HAP-1 (cell line): ENCODE measurements at places on chromosomes 3 and 15.

- no peak for DNase-seq
Observed at GRCh38 chr3:4419920-4420319, 47.1 kb downstream of the SUMF1 start.

GRCh38 chr3:118863731-118864322 lies 170.8 kb downstream of the IGSF11 start:
- DNase-seq: peak; percentile 49

DNA sequence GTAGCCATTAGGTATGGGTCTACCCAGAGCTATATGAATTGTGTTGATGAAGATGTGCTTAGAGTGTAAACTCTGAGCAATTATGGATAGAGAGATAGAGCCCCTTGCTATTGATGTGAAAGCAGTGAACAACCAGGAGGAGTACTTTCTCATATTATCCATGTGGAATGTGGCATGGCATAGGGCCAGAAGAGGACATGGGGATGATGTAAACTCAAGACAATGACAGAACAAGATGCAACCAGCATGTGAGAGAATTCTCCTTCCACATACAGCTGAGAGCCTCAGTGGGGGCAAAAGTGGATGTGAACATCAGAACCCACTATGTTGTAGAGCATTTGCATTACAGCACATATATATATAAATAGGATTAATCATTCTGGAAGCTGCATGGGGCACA lies 36.4 kb upstream of the BNC1 start:
- no peak for DNase-seq

DNA sequence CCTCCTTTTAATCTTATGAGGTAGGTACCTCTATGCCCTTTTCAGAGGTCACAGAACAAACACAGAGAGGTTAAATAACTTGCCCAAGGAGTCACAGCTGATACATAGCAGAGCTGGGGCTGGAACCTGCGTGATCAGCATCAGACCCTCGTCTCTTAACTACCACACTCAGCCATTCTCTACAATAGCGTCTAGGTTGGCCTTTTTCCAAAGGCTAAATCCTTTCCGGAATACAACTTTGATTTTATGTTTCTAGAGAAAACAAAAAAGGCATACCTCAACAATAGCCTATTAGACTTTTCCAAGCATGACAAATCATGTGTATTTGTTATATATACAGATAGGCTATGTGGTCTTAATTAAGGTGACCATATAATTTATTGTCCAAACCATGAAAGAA lies 187.2 kb downstream of the RORA start:
- no peak for DNase-seq

GRCh38 chr3:147159141-147159540 lies 247.2 kb downstream of the ZIC4 start:
- no peak for DNase-seq

DNA sequence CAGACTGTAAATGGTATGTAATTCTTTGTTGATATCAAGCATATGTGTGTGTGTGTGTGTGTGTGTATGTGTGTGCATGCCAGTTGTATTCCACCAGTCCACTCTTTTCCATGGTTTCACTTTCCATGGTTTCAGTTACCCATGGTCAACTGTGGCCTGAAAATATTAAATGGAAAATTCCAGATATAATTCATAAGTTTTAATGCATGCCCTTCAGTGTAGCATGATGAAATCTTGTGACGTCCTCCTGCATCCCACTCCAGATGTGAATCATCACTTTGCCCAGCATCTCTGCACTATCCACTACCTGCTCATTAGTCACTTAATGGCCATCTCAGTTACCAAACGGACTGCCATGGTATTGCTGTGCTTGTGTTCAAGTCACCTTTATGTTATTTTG lies 215.9 kb downstream of the GBE1 start:
- DNase-seq: no peak

GRCh38 chr15:90400759-90401314 lies 12.8 kb downstream of the IQGAP1 start:
- peak; percentile 76 for DNase-seq

GRCh38 chr15:65712415-65712814 lies 79.7 kb downstream of the DENND4A start:
- DNase-seq: no peak

- DNase-seq: no peak
Observed at GRCh38 chr3:194380326-194380725, 10.8 kb upstream of the LRRC15 start.

GRCh38 chr15:72532991-72533601 lies 59.0 kb downstream of the ARIH1 start:
- peak; percentile 34 for DNase-seq

DNA sequence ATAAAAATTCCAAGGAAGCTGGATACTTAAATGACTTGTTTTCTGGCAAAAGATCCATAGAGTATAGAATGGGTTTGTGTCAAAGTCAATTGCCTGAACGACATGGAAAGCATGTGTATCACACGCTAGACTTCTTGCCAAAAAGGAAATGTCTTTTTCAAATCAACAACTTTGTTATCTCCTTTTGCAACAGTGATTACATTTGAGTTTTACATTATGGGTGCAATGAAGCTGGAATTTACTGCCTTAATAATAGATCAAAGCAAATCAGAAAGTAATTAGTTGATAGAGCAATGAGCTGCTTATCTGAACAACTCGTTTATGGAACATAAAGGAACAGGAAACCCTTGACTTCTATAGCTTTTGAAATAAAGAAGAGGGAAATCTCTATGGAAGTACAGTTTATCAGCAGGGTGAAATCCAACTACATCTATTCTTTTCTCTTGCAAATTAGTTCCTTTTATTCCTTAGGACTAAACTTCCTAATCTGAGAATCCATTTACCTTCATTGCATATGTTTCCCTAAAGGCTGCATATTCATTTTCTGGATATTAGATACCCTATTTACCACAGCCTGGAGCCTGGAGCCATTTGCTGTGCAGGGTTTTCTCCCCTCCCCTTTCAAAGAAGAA lies 415.1 kb upstream of the NECTIN3 start:
- DNase-seq: peak; percentile 79

DNA sequence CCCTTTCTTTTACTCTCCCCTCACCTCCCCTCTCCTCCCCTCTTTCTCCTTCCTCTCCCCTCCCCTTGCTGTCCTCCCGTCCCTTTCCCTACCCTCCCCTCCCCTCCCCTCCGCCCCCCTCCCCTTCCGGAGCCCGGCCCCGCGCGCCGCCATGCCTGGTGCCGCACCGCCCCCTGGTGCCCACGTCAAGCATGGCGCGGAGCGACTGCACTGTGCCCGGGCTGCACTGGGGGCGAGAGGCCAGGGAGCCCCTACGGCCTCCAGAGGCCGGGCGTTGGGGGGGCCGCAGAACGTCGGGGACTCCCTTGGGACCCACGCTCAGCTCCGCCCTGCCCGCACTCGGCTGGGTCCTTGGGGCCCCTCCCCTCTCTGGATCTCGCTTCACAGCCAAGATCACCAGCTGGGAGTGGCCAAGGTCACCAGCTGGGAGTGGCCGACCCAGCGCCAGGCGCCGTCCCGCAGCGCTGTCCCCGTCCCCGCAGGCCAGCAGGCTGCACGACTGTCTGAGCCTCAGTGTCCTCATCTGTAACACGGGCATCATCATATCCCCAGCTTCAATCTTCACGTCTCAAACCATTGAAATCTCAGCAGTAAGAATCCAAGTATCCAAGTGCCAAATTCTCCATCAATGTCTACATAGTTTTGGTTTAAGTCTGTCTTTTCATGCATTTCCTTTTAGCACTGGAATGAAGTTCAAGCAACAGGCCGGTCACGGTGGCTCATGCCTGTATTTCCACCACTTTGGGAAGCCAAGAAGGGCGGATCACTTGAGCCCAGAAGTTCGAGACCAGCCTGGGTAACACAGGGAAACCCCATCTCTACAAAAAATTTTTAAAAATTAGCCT lies 42.5 kb downstream of the TPRA1 start:
- peak; percentile 59 for DNase-seq

DNA sequence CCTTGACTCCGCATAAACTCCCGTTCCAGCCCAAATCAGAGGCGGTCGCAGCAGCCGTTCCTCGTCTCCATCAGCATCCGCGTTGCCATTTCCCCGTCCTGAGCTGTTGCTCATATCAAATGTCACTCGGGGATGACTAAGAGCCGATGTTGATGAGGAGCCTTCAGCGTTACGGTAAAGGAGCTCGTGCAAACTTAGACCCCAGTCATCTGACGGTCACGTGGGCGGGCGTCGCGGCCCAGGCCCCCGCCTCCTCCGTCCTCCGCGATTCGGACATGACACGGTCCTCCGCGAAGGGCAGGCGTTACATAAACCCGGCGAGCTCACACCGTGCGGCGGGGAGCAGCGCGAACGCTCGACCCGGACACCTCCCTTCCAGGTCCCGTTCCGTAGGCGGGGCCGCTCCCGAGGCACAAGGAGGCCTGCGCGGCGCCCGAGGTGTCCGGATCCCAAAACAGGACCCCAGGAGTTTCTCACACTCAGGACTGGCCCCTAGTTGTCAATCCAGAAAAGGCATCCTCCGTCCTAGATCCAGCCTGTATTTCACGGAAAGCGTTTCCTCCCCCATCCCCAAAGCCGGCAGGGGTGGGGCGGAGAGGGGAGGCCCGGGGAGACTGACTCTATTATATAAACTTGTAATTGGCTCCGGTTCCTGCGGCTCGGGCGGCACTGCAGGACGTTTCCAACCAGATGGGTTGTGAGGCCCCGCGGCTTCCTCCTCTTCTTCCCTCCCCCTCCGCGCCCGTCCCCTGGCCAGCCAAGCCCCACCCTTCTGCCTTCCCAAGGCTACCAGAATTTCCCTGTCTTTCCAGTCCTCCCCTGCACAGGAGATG lies 100.0 kb upstream of the IGF1R start:
- peak; percentile 58 for DNase-seq

DNA sequence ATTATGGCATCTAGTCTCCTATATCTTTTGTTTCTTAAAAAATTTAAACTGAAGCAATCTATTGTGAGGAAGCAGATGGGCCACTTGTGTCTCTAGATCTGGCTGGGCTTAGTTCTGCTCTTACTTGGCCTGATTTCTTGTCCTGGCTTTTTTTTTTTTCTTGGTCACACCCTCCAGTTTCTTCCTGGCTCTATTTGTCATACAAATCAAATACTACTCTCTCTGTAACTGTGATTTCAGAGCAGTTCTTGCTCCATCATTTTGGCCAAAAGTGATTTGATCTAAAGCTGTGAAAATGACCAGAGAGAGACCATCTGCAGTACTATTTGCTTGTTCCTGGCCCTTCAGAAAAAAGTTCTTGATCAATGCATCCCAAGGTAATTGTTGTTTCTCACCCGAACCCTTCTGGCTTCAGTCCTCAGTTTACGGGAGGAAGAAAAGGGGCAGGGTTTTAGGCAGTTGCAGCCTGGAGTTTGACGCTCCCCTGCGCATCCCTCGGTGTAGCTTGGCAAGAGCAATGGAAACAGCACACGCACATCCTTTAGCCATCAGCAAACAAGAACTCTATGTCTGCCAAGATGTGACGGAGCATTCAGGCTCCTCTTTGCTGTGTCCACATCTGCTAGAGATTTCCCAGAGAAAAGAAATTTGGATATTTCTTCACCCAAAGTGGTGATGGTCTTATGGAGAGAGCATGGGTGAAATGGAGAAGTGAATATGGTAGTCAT lies 31.6 kb downstream of the CHST2 start:
- DNase-seq: no peak

GRCh38 chr15:50698101-50698500 lies 11.5 kb upstream of the TRPM7 start:
- no peak for DNase-seq

DNA sequence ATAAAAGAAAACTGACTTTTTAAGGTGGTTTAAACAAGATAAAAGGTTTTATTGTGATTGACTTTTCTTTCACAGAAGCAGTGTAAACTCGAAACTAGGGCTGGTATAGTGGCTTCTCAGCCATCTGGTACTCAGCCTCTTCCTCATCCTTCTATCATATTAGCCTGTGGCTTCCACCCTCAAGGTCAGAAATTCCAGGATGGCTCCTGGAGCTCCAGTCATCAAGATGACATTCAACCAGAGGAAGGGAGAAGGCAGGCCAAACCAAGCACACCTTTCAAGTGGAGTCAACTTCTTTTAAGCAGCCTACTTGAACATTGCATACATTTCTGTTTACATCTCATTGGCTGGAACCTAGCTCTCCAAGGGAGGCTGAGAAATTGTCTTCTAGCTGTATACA lies 1.3 kb upstream of the MESD start:
- no peak for DNase-seq

DNA sequence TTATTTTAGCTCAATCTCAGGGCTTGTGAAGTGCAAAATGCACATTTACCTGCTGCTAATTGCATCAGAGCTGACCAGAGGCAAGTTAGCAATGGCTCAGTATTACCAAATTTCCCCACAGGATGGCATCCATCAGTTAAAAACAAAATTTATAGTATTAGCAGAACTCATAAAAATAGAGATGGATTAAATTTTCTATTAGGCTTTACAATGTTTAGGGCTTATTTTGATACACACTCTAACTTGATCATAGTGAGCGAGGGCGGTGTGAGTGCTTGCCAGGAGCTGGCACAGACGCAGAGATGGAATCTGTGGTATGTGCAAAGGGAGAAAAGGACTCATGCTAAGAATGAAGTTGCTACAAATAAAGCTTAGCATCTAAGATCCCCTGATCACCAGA lies 241.0 kb downstream of the NSUN3 start:
- no peak for DNase-seq

DNA sequence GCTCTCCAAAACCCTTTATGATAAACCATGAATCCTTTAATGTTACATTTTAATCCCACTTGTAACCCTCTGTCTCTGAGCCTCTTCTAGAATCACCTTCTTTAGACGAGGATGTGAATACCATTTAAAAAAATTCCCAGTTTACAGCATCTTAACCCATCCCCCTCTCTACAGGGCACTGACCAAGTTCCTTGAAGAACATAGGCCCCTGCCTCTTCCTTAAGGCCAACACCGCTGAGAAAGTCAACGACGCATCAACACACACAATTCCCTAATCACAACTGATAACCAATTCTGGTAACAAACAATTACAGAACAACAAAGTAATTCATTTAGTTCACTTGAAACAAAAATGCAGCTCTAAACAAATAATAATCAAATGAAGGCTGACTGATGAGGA lies 130.3 kb downstream of the DLG1 start:
- DNase-seq: no peak

GRCh38 chr3:191158815-191159214 lies 40.2 kb upstream of the OSTN start:
- no peak for DNase-seq

- no peak for DNase-seq
Observed at GRCh38 chr3:179743913-179744312, 91.1 kb downstream of the USP13 start.

GRCh38 chr3:62884096-62884870 lies 9.1 kb upstream of the CADPS start:
- peak; percentile 99 for DNase-seq

GRCh38 chr3:12230406-12230805 lies 58.5 kb upstream of the PPARG start:
- DNase-seq: no peak

- DNase-seq: no peak
Observed at GRCh38 chr3:136836511-136837156, 17.7 kb downstream of the SLC35G2 start.
